ENCODE measurements at places on chromosomes 12 and 14.

DNA sequence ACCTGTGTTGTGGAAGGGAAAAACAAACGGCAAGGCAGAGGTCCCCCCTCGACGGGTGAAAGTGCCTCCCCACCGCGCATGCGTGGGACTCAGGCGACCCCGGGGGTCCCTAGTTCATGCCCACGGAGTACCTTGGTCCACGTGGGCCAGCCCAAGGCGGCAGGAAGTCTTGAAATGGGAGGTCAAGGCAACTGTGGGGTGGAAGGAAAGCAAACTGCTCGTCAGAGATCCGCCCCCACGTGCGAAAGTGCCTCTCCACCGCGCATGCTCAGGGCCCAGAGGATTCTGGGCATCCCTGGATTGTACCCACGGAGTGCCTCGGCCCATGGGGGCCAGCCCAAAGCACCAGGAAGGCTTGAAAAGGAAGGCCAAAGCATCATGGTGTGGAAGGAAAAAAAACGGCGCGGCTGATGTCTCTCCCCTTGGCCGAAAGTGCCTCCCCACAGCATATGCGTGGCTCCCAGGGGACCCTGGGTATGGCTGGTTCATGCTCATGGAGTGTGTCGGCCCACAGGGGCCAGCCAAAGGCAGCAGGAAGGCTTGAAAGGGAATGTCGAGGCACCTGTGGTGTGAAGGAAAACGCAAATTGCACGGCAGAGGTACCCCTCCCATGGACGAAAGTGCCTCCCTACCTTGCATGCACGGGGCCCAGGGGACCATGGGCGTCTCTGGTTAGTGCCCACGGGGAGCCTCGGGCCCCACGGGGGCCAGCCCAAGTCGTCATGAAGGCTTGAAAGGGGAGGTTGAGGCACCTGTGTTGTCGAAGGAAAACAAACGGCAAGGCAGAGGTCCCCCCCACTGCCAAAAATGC lies 369.7 kb downstream of the ALG10 start:
- DNase-seq = no peak

DNA sequence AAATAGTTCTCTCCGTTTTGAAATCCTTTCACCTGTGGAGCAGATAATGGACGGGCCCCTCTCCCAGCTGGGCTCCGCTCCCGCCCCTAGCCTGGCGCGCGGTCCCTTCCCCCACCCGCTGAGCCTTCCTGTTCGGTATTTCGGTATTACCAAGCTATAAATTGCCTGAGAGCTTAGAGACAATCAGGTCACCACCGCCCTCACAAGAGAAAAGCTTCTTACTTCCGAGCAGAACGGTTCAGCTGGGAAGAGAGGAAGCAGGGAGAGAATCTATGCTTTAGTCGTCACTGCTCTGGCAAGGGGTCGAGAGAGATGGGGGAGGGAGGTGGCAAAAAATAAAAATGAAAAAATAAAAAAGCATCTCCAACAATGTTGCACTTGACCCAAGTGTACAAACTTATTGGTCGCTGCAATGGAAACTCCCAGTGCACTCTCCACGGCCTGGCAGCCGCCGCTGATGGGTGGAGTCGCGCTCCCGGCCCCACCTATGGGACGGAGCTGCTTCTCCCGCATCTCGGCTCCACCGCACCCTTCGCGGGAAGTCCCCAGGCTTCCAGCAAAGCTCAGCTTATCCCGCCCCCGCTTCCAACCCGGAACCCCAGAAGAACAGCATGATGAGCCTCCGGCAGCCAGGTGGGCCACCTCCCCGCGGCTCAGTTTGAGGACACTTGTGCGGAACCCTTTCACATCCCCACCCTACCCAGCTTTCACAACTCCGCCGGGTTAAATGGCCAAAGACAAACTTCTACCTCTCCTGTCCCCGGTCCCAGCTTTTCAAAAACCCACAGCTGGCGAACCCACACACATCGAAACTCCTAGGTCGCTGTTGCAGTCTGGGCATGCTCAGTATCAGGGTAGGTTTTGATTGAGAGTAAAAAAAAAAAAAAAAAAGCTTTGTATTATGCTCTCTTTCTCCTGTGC lies 832 bp upstream of the SYT1 start:
- DNase-seq = no peak

DNA sequence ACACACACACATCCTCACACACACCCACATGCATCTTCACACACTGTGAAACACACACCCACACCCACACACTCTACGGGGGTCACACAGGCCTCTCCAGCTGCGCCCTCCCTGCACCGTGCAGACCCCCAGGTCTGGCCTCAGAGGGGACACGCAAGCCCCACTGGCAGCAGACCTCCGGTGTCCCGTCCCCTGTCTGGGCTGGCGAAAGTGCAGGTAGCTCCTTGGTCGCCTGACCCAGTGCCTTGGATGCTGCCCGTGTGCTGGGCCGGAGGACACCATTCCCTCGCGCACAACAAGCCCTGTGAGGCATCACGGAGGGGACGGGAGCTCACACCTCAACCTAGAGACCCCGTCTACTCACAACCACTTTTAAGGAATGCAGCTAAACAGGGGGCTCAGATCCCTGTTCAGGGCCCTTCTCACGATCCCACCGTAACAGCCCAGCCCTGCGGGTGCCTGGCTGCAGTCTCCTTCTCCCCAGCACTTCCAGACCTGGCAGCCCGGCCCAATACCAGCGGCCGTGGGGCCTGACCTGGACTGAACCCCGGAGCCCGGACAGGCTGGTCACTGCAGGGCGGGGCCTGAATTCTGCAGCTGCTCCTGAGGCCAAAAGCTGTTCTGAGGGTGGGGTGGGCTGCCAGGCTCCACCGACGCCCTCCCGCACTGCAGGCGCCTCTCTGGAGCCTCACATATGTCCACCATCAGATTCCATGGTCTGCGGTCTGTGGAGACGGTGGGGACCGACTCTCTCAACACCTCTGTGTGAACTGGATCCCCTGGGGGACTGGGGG lies 42.1 kb upstream of the FZD10 start:
- DNase-seq = no peak

GRCh38 chr14:56199095-56199981 lies 81.1 kb downstream of the PELI2 start:
- DNase-seq = peak; percentile 86

DNA sequence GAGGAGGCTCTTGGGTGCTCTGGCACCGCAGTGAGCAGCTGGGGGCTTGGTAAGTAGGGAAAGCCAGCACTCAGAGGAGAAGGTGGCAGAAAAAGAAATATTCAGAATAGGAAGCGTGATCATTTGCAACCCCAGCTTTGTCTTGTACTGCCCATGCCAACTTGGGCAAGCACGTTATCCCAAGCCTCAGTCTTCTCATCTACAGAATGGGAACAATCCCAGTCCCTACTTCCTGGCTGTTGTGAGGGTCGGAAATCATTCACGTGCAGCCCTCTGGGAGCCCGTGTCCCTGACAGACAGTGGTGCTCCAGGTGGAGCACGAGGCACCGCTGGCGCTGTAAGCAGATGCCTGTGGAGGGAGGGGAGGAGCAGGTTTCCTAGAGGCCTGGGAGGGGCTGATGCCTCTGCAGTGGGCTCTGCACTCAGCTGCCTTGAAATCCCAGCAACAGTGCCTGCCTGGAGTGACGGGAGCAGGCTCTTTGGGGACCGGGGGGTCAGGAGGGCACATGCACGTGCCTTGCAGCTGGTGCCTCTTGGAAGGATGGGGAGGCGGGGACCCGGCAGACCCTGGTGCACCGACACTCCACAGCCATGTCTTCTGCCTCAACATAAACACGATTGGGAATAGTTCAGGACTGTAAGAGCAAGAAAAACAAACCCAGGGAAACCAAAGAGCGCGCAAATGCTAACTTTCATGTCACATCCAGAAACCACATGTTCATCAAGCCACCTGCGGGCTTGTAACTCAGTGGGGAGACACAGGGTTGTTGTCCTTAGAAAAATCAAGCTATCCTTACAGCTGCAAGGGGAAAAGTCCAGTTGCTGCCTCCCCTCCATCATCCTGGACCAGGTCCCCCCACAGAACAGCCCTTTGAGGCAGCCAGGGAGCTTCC lies 86.5 kb upstream of the DIO3 start:
- DNase-seq = no peak

DNA sequence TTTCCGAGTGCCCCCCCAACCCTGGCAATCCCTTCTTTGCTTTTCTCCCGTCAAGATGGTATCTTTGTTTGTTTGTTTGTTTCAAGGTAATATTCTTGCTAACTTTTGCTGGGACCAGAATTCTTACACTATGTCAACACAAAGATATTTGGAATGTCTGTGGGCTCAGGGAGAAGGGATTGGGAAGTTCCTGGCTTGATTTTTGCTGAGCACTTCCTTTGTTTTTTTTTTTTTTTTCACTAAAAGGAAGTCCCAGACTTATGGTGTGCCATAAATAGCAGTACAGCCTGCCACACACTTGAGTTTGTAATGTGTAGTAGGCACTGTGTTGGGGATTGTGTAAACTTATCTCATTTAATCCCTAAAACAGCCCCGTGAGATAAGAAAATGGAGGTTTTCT lies 11.2 kb upstream of the RNU6-7 start:
- no peak for DNase-seq

GRCh38 chr12:72136792-72137191 lies 135.4 kb upstream of the TRHDE start:
- DNase-seq = no peak

GRCh38 chr12:21353948-21354347 lies 18.8 kb upstream of the IAPP start:
- no peak for DNase-seq

All from AG09309 (cell line).